Ecto neural progenitor cell (in vitro differentiated cells): ENCODE measurements at places on chromosomes 5 and 9.
A peak's percentile ranks its signal among the peaks of the same experiment; 100 is the strongest.

DNA sequence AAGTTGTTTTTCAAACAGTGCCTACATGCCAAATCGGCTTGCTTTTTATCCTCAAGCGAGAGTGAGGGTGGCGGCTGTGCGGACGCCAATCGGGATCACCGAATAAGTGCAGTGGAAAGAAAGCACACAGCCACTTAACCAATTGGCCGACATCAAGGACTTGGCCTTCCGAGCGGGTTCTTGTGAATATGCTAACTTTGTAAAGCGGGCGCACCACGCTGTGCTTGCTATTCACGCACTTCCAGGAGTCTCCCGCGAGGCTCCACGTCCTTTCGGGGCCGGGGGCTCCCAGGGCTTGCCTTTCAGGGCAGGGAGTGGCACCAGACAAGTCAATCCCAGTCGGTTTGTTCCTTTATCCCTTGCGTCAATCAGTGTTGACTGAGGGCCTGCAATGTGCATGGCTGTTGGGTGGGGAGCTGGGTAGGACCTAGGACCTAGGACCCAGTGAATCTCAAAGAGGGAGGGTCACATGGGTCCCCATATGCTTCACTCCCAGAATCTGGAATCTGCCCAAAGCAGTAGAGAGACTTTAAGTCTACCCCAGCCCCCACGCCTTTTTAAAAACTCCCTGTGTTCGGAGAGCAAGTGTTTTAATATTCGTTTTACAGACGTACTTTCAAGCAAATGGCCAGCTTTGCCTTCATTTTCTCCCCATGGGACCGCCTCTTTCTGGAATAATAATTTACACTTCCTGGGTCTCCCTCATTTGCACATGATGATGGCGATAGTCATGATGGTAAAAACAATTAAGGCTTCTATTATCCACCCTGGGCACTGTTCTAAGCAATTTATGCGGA, 2.0 kb upstream of the GCNT4 start:
- peak; percentile 73 for DNase-seq

GRCh38 chr5:35855187-35855586, 1.5 kb upstream of the IL7R start:
- DNase-seq = no peak

GRCh38 chr5:170262061-170263045, 29.6 kb downstream of the C5orf58 start:
- no peak for DNase-seq

- DNase-seq = no peak
Observed at GRCh38 chr9:36128349-36128748, 8.2 kb upstream of the GLIPR2 start.

- no peak for DNase-seq
Observed at GRCh38 chr5:156984064-156984463, 21.0 kb upstream of the TIMD4 start.

DNA sequence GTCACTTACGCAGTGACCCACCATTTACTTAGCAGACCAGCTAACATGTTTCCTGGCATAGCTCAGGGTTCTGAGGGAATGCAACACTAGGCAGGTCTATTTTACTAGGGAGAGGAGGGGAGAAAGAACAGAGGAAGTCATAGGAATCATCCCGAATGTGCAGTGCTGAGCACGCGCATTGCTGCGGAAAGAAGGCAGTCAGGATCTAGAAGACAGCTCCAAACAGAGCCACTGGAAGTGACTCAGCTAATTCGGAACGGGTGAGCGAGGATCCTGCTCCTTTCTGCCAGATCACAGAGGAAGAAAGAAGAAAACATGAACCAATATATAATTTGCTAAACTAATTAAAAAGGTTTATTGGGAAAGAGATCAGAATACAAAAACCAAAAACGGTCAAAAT, 339.8 kb downstream of the EFNA5 start:
- DNase-seq = no peak

DNA sequence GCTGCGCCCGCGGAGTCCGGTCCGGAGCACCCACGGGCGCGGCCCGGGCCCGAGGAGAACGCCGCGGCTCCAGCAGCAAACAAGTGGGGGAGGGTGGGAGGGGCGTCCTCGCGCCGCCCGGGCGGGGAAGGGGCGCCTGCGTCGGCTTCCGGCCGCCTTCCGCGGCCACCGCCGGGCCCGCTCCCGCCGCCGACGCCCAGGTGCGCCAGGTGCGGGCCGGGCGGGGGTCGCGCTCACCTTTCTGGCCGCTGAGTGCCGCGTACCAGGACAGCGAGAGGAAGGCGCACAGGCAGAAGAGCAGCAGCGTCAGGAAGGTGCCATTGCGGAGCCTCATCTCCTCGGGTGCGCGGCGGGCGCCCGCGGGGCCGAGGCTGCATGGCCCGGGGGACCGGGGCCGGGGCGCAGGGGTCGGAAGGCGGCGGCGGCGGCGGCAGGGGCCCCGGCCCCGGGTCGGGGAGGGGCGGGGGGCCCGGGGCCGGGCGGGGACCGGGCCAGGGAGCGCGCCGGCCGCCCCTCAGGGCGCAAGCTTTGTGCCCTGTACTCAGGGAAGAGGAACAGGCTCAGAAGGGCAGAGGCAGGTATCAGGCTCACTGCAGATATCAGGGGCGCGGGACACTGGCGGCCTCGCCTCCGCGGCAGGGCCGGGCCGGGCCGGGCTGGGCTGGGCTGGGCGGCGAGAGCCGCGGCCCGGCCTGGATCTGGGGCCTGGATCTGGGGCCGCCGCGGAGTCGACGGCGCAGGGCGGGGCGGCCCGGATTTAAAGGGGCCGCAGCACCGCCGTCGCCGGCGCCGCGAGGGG, at the start of gene MGAT4B:
TSS of gene MGAT4B (minus strand) at position 617 of the 799 bp plus-strand sequence. CDS start at position 334, 283 bp downstream.
- peak; percentile 76 for DNase-seq

DNA sequence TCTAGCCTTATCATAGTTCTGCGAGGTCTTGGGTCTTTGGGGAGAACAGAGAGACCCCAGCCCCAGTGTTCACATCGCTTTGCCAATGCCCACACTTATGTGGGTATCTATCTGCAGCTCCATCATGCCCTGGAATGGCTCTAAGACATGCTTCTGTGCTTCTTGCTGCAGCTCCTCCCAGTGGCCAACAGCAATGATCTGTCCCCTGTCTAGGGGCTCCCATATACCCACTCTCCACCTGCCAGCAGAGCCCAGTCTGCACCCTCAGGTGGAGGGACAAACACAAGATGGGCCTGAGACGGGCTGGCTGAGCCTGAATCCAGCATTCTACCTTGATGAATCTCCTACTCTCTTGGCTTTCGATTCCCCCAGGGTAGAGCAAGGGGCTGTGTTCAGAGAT, 14.6 kb upstream of the DAP start:
- DNase-seq = no peak

DNA sequence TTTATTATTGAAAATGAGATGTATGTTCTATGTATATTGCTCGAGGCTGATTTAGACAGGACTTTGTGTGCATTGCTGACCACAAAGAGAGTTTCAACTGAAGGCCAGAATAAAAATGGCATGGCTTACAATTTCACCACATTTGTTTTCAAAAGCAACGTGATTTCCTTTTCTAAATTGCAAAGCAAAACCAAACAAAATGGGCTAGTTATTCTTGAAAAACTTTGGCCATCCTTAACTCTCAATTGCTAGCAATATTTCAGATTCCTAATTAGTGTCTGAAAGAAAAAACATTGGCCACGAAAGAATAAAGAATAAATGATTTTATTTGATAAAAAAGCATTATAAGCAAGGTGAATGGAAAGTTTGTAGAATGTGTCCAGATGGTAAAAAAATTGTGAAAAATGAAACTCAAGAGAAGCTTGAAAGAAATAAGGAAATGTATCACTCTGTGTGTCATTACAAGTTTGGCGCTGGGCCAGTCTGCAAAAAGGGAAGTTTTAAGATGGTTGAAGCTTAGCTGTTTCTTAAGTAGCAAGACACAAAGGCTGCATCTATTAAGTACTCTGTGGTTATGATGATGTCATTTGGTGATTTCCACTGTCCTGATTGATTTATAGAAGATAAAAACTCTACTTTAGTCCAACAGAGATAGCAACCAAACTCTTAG, 89.2 kb upstream of the PRLR start:
- no peak for DNase-seq

DNA sequence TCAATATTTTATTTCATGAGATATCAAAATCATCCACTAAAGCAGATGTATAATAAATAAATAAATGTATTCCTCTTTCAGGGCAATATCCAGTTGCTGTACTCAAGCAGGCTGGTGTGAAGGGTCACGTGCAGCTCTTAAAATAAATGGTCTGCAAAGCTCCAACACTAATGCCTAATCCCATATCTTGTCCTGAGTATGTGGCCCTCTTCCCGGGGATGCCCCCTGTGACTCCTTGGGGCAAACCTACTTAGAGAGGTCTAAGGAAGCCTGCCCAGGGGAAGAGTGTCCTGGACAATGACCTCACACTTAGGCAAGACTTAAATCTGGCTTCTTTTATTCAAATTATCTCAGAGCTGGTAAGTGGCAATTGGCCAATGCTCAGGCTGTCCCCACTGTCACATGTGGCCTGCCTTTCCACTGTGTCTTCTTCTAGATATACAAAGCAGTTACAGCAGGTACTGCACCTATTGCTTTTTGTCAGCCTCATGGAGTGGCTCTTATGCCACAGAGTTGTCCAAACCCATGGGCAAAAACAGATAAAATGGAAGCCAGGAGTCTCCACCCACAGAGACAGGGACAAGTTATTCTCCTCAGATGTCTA, 55.3 kb downstream of the SEMA5A start:
- DNase-seq = no peak

DNA sequence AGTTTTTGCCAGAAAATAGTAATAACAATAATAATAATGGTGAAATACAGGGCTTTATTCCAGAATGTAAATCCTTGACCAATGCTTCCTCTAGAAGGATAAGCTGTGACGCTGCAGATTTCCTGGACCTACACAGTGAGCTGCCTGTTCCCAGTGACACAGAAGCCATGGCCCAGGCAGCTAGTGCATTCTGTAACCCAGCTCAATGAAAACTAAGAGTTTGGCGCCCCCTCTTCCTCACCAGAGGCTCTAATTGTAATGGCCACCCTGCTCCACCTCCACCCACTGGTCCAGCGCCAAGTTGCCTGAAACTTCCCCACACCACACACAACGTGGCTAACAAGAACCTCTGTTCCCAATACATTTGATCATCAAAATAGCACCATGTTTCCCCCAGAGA, 248.1 kb downstream of the CETN3 start:
- peak; percentile 64 for DNase-seq

DNA sequence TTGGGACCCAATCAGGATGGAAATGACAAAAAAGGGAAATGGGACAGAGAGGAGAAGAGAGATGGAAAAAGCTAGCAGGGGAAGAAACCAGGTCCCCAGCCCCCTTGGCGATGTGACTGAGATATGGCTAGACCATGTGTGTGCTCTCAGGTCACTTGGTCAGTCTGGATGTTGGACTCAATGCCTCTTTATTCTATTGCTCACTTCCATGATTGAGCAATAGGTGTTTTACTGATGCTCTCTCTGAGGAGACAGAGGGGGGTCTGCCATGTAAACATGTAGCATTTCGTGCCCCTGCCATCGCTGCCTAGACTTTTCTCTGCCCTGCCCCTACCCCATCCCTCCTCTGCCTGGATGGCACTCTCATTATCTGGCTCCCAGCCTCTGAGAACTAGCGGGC, 150.6 kb downstream of the DROSHA start:
- no peak for DNase-seq

DNA sequence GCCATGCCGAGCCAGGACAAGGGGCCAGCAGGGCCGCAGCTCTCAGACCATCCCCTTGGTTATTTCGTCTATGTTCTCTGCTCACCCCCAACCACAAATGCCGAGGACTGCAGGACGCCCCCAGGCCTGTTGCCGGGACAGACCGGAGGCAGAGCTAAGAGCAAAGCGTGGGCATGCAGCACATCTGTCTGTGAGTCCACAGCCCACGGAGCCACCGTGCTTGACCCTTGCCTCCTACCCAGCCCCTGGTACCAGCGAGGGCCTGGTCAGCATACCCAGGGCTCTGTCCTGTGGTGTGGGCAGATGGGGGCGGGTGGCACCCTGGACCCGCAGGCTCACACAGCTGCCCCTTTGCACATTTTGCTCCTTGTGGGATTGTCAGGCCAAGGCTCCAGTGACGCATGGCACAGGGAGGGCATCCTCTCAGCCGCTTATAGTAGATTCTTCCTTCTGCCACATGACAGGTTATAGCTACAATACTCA, 4.7 kb downstream of the BRD3 start:
- DNase-seq = peak; percentile 49

- DNase-seq = no peak
Observed at GRCh38 chr5:139982975-139983240, 60.2 kb downstream of the NRG2 start.

DNA sequence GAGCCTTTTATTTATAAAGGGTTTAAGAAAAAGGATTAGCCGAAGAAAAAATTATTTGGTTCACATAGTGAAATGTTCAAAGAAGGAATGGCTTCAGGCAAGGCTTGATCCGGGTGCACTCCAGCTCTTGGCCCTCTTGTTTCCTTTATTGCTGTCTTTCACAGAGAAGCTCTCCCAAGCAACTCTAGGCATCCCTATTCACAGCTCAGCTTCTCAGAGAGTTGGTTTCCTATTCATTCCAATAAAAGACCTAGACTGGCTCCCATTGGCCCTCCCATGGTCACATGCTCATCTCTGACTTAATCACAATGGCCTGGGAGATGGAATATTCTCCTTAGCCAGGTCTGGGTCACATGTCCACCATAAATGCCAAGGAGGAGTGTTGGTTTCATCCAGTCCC, 9.4 kb upstream of the FGFR4 start:
- DNase-seq = no peak

DNA sequence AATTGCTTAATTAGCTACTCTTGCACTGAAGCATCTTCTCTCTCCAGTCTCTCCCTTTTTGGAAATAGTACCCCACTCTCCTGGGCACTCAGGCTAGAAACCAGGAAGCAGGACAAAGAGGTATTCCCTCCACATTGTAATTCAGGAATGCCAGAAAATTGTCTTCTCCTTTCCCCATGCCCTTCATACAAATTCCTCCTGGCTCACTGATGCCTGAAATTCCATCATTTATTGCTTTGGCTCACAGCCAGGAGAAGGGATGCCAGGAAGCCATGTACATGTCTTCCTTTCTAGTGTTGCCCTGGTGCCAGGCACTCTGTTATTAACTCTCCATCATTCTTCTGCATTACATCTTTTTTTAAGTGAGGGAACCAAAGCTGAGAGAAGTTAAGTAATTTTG, 716.5 kb upstream of the C9orf72 start:
- no peak for DNase-seq

- DNase-seq = peak; percentile 78
Observed at GRCh38 chr9:77456829-77457437, 191.2 kb downstream of the GNA14 start.

- no peak for DNase-seq
Observed at GRCh38 chr9:131845305-131846298, 105.7 kb upstream of the RAPGEF1 start.

GRCh38 chr5:137888466-137888862, 793 bp upstream of the PKD2L2 start:
- no peak for DNase-seq
